ENCODE measurements at places on chromosomes 12 and 14.

DNA sequence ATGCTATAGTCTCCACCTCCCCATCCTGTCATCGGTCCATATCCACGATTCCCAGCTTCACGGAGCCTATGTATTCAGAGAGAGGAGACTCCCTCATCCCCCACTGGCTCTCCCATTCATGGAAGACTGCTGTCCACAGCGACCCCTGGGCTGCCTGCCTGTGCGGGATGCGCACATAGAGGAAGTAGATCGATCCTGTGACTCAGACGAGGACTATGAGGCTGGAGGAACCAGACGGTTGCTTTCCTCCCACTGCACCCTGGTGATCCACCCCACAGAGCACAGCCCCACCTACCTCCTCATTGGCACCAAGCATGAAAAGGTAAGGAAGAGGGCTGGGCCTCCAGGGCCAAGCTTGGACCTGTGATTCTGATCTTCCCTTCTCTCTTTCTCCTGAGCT is 24.4 kb downstream of the PIGH start:
- DNase-seq, result no peak

DNA sequence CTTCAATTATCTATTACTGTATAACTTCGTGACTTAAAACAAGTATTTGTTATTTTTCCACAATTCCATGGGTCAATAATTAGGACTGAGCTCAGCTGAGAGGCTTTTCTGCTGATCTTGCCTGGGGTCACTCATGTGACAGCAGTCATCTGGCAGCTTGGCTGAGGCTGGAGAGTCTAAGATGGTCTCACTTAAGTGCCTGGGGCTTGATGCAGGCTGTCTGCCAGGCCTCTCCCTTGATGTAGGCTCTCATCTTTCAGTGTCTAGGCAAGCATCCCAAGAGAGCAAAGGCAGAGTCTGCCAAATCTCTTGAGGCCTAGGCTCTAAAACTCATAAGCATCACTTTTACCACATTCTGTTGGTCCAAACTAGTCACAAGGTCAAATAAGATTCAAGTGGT is 93.2 kb downstream of the NKX2-1 start:
- DNase-seq, result no peak

GRCh38 chr12:113727651-113728061 is 238.5 kb downstream of the RBM19 start:
- no peak for DNase-seq

DNA sequence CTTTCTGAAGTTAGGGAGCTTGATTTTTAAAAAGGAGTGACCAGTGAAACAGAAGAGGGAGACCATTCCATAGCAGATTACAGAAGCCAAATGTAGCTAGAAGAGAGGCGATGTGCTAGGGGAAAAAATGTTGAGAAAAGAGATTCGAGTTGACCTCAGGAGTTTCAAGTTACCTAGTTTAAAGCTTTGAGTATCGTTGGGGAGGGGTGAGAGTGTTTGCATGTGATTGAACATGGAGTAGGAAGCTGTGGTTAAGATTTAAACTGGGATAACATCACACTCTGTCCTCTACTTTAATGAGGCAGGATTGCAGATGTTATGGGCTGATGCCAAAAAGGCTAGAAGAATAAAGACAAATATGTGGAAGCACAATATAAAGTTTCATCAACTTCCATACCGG is 3.7 kb downstream of the LETMD1 start:
- no peak for DNase-seq

DNA sequence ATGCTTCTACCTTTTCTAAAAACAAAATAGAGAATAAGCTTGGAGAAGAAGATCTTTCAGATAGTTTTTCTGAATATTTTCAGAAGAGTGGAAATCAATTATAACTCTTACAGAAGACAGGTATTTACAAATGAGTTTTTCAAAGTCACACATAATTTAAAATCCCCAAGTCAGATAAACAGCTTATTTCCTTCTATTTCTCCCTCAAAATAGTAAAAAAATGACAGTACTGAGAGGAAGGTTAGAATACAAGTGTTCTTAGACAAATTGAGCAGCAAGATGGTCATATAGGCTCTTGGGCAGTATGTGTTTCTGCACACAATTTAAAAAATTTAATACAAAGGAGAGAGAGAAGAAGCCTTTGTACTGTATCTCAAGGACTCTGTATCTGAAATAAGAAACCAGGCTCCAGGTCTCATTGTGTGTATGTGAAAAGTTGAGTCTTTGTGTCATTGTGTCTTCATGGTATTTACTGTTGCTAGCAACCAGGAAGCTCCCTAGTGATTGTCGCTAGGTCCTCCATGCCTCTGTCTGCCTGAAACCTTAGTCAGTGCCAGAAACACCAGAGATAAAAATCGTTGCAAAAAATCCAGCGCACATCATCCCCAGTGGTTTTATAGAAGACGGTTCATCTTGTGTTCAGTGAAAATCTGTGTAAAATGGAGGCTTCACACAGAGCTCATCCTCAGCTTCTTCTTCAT is 12.9 kb upstream of the TUBA1A start:
- DNase-seq, result no peak

DNA sequence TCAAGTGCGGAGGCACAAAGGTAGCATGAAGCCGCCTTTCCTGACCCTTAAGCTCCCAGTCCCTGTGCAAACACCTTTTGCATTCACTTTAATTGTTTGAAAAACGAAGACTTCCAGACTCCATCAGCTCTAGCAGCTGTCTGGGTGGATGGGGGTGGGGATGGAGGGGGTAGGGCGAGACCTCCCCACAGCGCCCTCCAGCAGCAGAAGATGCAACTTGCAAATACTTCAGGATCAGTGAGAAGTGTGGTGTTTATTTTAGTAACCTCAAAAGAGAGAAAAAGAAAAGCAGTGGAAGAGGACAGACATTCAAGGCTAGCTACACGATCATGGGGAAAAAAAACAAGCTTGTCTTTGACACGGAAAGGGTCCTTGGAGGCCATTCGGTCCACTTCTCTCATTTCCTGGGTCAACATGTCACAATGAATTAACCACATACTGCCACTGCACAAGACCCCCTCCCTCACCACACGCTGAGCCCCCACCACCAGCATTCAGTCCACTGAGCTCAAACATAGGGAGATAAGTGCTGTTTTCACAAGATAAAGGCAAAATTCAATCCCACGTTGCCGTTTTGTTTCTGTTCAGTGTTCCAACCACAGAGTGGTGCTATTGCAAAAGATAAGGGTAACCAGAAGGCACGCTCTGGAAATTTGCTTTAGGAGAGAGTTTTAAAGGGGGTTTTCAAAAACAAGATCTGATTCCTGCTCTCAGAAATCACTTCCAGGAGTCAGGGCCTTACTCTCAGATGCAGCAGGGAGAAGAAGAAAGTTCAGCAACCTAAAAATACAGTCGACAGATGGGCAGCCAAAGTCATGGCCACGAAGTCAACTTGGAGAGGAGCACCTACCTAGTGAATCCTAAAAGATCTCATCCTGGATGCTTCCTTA is 3.3 kb upstream of the NTF3 start:
- DNase-seq, result no peak

- DNase-seq, result no peak
Observed at GRCh38 chr12:124750787-124751471, 112.7 kb downstream of the SCARB1 start.

GRCh38 chr14:35341751-35342488 is 49.7 kb downstream of the PSMA6 start:
- DNase-seq, result no peak

GRCh38 chr12:81888961-81889360 is 129.8 kb upstream of the PPFIA2 start:
- no peak for DNase-seq

GRCh38 chr12:59929110-59929509 is 333.3 kb downstream of the SLC16A7 start:
- no peak for DNase-seq

- DNase-seq, result no peak
Observed at GRCh38 chr12:41850046-41850445, 294.6 kb downstream of the GXYLT1 start.

- DNase-seq, result no peak
Observed at GRCh38 chr12:88946372-88946997, 366.2 kb upstream of the KITLG start.

DNA sequence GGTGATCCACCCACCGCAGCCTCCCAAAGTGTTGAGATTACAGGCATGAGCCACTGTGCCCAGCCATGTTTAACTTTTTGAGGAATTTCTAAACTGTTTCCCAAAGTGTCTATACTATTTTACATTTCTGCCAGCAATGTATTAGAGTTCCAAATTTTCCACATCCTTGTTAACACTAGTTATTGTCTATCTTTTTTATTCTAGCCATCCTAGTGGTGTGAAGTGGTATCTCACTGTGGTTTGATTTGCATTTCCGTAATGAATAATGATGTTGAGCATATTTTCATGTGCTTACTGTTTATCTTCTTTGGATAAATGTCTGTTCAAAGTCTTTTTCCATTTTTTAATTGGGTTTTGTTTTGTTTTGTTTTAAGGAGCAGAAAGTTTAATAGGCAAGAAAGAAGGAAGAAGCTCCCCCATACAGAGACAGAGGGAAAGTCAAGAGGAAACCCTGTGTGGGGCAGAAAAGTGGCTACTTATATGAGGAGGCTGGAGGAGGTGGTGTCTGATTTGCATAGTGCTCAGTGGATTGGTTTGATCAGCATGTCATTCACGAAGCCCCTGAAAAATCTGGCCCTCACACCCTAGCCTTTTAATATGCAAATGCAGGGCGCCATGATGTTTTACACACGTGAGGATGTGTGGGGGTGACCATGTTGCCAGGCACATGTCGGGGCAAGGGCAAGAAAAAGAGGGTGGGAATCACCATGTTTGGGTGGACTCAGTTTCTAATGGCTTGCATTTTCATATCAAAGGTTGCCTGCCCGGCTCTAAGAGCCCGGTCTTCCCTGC is 14.9 kb downstream of the TXNRD1 start:
- no peak for DNase-seq

DNA sequence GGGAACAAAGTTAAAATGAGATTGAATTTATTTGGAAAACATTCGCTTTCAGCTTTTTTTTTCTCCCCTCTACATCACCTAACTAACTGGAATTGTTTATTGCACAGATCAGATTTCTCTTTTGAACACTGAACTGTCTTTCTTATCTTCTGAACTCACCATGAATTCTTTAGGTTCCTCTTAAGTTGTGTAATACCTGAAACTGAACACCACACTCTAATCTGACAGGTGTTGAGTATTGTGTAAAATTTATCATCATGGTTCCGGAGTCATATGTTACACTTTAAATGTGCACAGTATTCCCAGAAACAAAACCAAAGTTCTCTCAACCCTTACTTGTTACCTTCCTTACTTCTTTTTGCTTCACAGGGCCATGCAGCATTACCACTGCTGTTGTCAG is 66.8 kb downstream of the TGFB3 start:
- no peak for DNase-seq

- DNase-seq, result no peak
Observed at GRCh38 chr14:76083796-76084765, 67.6 kb upstream of the GPATCH2L start.

DNA sequence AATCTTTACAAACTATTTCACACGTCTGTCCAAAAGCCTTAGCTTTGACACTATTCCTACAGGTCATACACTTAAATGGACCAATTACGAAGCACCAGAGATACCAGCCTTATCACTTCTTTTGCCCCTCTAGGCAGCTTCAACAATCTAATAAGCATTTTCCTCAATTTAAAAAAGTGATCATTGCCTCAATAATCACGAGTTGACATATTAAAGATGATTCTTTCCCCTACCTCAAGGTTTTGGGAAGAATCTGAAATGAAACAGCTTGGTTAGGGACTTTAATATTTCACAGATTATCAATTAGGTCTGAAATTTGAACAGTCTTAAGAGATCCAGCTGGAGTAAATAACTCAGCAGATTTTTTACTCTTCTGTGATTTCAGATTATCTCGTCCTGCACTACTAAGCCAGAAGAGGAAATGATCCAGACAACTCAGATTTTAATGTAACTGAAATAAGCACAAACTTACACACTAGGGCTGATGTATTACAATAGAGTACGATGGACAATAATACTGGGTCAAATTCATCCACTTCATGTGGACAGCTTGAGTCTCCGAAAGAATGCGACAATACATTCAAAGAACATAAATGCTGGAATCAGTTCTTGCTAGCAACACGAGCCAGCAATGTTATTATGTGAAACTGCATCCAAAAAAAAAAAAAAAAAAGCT is 15.9 kb downstream of the UBE2N start:
- DNase-seq, result no peak

GRCh38 chr12:129064209-129064855 is 211.1 kb downstream of the GLT1D1 start:
- no peak for DNase-seq

GRCh38 chr14:59247801-59248584 is 59.5 kb downstream of the DAAM1 start:
- no peak for DNase-seq

DNA sequence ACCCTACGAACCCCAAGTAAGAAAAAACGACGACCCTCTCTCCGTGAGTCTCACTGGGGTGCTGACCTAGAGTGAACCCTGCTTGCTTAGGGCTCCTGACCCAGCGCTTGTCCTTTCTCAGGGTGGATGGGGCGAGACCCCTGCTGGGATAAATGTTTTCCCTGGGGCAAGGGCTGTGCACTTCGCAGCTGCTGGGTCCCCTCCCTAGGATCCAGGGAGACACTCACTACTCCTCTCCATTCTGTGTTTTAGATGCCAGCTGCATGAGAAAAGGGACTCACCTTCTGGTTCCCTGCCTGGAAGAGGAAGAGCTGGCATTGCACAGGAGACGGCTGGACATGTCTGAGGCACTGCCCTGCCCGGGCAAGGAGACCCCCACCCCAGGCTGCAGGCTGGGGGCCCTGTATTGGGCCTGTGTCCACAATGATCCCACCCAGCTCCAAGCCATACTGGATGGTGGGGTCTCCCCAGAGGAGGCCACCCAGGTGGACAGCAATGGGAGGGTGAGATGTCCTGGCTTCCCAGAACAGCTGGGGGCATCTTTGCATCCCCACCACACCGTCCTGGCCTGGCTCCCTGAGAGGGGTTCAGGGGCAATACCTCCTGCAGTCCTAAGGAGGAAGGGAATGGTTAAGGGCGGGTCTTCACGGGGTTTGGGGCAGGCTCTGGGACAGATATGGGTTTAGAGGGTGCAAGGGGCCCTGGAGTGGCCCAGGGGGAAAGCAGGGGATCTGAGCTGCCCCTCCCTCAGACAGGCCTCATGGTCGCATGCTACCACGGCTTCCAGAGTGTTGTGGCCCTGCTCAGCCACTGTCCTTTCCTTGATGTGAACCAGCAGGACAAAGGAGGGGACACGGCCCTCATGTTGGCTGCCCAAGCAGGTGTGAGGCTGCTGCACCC is 663 bp downstream of the ANKRD33 start:
- DNase-seq, result no peak

DNA sequence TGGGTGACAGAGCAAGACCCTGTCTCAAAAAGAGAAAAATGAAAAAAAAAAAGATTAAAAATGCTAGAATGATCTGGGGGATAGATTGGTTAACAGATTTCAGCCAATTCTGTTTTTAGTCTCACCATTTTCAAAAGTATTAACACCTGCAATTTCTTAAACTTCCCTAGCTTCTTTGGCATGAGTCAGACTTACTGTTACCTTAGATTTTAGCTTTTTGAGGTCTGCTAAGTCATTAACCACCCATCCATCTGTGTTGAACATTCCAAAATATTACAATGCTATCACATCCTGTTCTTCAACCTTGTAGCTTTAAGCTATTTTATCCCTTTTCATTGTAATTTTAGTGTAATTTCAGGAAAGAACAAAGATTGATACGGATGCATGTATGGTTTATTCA is 59.3 kb downstream of the PPP1R13B start:
- DNase-seq, result no peak
